ENCODE measurements at places on chromosomes 2 and 18. TPM values are rescaled to one million over a fixed set of nuclear protein-coding genes. Genes with fewer than 3 reads are reported as not detected.

DNA sequence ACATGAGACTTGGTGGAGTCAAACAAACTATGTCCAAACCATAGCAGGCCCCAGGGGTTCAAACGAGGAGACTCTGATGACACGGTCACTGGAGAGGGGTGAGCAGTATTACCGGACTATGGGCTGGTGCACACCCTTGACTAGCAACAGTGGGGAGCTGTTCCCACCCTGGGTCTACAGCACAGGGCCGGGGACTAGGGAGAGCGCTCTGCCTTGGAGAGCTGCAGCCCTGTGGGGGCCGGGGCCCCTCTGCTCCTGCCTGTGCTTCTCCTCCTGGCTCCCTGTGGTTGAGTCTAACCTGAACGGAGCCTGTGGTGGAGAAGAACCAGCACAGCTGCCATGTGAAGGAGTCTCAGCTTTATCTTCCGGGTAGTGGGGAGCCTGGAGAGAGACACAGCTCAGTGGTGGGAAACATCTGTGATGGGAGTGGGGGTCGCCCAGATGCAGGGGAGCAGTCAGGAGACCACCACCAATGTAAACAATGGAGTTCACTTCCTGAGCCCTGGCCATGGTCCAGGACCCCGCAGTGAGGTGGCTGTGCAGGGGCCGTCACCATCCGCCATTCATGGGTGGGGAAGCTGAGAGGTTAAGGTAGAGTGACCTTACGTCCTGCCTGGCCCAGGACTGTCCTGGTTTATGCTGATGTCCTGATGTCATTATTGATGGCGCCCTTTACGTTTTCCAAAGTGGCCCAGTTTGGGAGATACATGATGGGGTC, 195.7 kb upstream of the TWIST2 start:
- DNase-seq: no peak

GRCh38 chr2:10303694-10304378, 1.1 kb downstream of the HPCAL1 start:
- DNase-seq: peak; percentile 60

- DNase-seq: no peak
These were observed 10.1 kb downstream of the BCL2 start for GRCh38 chr18:63309422-63309821.

- no peak for DNase-seq
These were observed 55.4 kb downstream of the POLR1A start for GRCh38 chr2:86050301-86050700.

The TRIM43 gene
- total RNA-seq: not detected

The CAPN14 gene
- 0.24 TPM for total RNA-seq

The MBD5 gene
- total RNA-seq: 3.7 TPM

The RPRM gene
- not detected for total RNA-seq

The NOTO gene
- total RNA-seq: not detected

The DNER gene
- total RNA-seq: 42.9 TPM

The TMEM247 gene
- total RNA-seq: not detected

Data from HT1080 (cell line).